ENCODE measurements at places on chromosomes 11 and 22. TPM values are rescaled to one million over a fixed set of nuclear protein-coding genes. Genes with fewer than 3 reads are reported as not detected.
A peak's percentile ranks its signal among the peaks of the same experiment; 100 is the strongest.

- no peak for DNase-seq
Observed at GRCh38 chr11:72984453-72985077, 157.6 kb downstream of the FCHSD2 start.

Gene VPREB1
- polyA plus RNA-seq: 0.28 TPM

DNA sequence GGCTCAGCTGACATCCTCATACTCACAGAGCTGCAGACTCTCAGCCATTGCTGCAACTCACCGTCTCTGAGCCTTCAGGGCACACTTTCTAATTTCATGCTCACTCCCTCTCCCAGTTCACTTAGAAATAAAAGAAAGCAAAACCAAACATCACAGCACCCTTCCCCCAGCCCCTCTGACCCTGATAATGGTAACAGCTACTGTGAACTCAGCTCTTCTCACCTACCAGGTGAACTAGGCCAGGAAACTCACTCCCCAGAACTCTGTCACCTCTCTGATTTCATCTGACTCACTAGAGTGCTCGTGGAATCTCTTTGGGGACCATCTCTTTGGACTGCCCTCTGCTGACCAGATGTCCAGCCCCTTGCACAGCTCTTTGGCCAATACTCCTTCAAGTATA is 14.5 kb upstream of the PARVA start:
- no peak for DNase-seq

- no peak for DNase-seq
Observed at GRCh38 chr22:37661160-37661924, 2.8 kb downstream of the PDXP start.

DNA sequence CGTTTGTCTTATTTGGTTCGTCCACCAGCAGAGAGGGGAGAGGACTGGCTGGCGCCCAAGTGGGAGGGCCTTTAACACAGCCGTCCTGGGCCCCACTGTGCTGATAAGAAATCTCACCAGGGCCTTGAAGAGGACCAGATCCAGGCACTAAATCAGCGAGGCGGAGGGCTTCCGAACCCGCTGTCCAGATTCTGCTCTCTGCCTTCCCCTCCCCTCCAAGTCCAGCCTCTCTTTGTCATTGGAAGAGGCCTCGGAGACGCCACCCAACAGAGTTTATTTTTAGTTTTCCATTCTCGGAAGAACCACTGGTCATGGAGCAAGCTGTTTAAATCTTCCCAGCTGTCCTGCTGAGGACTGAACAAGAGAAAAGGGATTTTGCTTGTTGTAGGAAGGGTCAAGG is 9.3 kb upstream of the FXYD6 start:
- no peak for DNase-seq

- no peak for DNase-seq
Observed at GRCh38 chr22:49297286-49297870, 530.3 kb downstream of the BRD1 start.

DNA sequence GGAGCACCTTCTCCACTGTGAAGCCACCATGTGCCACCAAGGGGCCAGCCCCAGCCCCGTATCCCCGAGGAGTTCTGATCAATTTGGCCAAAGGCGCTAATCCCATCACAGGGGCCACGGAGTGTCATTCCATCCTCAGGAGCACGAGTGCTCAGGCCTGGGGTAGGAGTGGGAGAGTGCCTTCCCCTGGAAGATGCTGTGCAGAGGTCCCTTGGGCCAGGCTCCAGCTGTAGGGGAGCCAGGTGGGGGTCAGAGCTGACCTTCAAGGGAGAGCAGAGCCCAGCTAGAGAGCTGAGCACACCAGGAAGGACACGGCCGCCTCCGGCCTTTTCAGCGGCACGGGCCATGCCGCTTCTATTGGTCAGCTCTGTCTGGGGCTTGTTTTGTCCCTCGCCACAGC is 1459.9 kb downstream of the BRD1 start:
- no peak for DNase-seq

- no peak for DNase-seq
Observed at GRCh38 chr11:33944693-33945424, 53.0 kb upstream of the LMO2 start.

DNA sequence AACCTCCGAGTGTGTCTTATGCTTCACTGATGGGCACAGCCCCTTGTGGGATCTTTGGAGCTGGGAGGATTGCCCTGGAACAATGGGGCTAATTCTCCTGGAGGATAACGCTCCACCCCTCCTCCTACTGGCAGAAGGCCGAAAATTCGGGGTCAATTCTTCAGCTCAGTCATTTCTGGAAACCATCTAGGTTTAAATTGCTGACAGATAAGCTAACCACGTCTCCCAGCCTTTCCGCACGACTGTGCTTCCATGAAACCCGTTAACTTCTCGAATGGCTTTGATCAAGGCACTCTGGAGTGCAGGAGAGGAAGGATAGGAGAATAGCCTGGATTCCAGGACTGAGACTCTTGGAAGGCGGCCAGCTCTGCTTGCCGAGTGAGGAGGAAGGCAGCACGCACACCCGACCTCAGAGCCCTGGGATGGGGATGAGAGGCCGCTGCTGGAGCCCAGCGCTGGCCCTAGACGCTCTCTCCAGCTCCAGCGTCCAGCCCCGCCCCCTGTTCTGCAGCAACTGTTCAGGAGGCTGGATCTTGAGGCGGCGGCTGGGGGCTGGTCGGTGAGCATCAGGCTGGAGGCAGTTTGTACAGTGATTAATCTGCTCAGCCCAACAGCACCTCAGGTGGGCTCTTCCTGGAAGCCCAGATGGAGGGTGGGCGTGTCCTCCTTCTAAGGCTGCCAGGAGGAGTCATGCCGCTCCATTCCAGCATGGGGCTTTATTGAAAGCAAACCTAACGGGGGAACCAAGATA is 176.7 kb upstream of the NCAM1 start:
- no peak for DNase-seq

- DNase-seq: no peak
Observed at GRCh38 chr22:28942801-28943500, 59.6 kb downstream of the ZNRF3 start.

Gene P2RY2
- 0.58 TPM for polyA plus RNA-seq

Gene SPTBN2
- 52.4 TPM for polyA plus RNA-seq

Gene IFITM2
- polyA plus RNA-seq: 251 TPM

DNA sequence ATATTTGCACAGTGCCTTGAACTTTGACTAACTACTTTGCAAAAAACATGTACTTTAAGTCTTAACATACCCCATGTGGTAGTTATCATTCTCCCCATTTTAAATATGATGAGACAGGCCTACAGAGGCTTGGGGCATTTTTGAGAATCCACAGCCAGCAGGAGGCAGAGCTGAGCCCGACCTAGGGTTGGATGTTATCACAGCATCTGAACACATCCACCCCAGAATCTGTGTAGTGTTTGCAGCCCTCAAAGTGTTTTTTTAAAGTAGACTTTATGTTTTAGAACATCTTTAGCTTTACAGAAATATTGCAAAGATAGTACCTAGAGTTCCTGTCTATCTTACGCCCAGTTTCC is 17.6 kb downstream of the OTOG start:
- no peak for DNase-seq

GRCh38 chr22:44726439-44726838 is 24.4 kb downstream of the PRR5 start:
- no peak for DNase-seq

- DNase-seq: no peak
Observed at GRCh38 chr11:43992834-43993637, 50.6 kb downstream of the C11orf96 start.

GRCh38 chr11:33920838-33921613 is 29.1 kb upstream of the LMO2 start:
- DNase-seq: no peak

Gene OSBPL5
- polyA plus RNA-seq: 16.5 TPM

Gene C1QTNF5
- 25.9 TPM for polyA plus RNA-seq

Gene RIBC2
- polyA plus RNA-seq: 6.3 TPM

- DNase-seq: no peak
Observed at GRCh38 chr11:113151521-113151920, 162.9 kb upstream of the TTC12 start.

DNA sequence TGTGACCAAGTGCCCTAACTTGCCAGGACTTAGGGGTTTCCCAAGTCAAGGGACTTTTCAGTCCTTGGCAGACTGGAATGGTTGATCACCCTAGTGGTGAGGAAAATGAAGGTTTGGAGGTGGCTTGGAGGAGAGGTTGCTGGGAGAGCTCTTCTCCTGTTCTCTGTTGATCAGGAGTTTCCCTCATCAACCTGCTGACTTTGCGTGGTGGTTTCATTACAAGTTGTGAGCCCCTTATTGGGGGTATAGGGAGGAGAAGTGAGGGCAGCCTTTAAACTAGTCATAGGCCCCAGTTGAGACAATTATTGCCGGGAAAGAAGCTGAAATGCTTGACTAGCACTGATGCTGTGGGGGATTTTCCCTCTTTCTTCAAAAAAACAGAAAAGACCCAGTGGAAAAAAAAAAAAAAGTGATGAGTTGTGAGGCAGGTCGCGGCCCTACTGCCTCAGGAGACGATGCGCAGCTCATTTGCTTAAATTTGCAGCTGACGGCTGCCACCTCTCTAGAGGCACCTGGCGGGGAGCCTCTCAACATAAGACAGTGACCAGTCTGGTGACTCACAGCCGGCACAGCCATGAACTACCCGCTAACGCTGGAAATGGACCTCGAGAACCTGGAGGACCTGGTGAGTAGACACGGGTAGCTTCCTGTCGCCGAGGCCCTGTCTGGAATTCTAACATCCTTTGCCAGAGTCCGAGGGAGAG is at the start of gene CXCR5:
Gene CXCR5 (plus strand): TSS at position 525 of the 704 bp plus-strand sequence. CDS start 50 bp downstream, at position 575.
- DNase-seq: no peak

GRCh38 chr11:47950396-47950795 is 30.0 kb upstream of the PTPRJ start:
- DNase-seq: no peak

Gene OR2AG2
- 0.07 TPM for polyA plus RNA-seq

GRCh38 chr11:96122601-96123074 is 198.7 kb upstream of the MTMR2 start:
- no peak for DNase-seq

GRCh38 chr11:110371084-110371483 is 58.7 kb upstream of the FDX1 start:
- no peak for DNase-seq

Gene OSBP
- polyA plus RNA-seq: 62.5 TPM

Gene UPK3A
- 1.3 TPM for polyA plus RNA-seq

Gene MS4A4A
- 7.4 TPM for polyA plus RNA-seq

DNA sequence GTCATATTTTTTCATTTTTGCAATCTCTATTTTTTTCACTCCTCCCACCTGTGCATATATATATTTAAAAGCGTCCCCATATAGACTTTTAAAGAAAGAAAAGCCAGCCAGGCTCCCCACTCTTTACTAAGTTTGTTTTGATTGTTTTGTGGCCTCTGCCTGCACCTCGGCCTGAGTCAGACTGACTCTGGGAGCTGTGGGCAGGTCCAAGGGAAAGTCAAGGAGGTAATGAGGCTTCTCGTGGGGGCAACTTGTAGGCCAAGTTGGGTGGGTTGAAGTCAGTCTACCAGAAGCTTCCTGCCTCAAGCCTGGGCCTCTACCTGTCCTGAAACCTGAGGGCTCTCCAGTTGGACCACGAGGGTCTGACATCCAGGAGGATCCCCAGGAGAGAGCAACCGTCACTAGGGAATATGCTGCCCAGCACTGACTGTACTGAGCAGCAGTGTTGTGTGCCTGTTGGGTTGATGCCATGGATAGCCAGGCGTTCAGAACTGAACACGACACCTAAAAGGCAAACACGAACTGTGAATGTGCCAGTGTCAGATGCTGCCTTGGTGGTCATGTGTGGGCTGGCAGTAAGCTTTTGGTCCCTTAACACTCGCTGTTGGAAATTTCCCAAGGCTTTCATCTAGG is 58.8 kb downstream of the BMAL1 start:
- no peak for DNase-seq

DNA sequence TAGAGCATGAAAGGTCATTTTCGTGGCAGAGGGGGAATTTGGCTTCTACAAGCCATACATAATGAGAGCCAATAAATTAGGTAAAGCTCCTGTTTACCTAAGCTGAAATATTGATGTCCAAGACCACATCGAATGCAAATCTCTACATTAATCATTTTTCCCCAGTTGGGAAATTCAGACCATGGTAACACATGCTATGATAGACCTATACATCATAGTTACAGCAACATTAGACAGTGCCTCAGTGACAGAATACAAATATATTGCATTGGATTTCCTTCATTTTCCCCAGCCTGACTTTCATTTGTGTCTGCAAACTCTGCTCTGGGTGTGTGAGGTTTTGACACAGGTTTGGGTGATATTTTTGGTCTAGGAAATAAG is 1079.7 kb upstream of the TENM4 start:
- peak; percentile 14 for DNase-seq

GRCh38 chr11:95923439-95923727 is 524 bp downstream of the MTMR2 start:
- no peak for DNase-seq

Gene MMP13
- polyA plus RNA-seq: not detected

Gene MAPK8IP2
- 0.41 TPM for polyA plus RNA-seq

GRCh38 chr22:30783021-30783420 is 88.3 kb downstream of the OSBP2 start:
- no peak for DNase-seq

Gene VPS37C
- 14.0 TPM for polyA plus RNA-seq

DNA sequence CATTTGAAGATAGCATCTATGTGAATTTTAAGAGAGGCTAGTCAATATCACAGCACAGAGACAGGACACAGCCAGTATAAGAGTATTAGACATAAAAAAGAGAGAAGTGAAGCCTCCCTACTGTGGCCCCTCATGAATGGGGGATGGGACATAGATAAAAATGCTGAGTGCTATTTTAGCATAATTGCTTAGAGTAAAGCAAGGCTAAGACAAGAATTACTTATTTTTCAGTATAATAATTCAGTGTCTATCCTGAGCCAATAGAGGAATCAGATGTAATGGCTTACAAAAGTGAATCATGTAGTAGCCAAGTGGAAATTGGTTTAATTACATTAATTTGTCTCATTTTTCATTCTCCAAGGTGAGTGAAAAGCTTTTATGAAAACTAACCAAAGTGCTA is 419.5 kb downstream of the NELL1 start:
- DNase-seq: no peak

GRCh38 chr11:14255238-14255534 is 103.8 kb downstream of the RRAS2 start:
- no peak for DNase-seq

Gene CACNA1I
- 0.04 TPM for polyA plus RNA-seq

DNA sequence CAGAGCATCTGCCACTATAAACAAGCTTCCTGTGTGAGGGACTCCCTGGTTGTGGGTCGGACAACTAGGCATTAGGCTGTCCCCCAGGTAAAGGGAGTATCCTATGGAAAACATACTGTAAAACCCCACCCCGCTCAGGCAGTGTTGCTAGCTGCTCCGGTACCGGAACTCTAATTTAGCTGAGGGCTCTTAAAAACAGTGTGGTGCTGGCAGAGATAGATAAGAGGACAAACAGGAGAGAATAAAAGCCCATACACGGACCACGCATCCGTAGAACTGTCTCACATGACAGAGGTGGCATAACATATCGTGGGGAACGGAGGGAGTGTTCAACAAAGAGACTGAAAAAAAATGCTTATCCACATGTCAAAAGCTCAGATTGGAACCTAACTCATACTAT is 3.4 kb upstream of the MOGAT2 start:
- no peak for DNase-seq

Gene FLRT1
- polyA plus RNA-seq: 2.7 TPM

Gene PNPLA5
- polyA plus RNA-seq: 0.06 TPM

GRCh38 chr11:37532271-37532670 is 934.2 kb upstream of the RAG2 start:
- no peak for DNase-seq

- DNase-seq: no peak
Observed at GRCh38 chr11:64801158-64801464, 1.9 kb downstream of the MAP4K2 start.

GRCh38 chr22:33984656-33985285 is 64.5 kb upstream of the LARGE1 start:
- DNase-seq: no peak

GRCh38 chr11:123760894-123761293 is 6.6 kb upstream of the OR6X1 start:
- DNase-seq: no peak
